ENCODE measurements at places on chromosomes 7 and 10. TPM values are rescaled to one million over a fixed set of nuclear protein-coding genes. Genes with fewer than 3 reads are reported as not detected.
A peak's percentile ranks its signal among the peaks of the same experiment; 100 is the strongest.

DNA sequence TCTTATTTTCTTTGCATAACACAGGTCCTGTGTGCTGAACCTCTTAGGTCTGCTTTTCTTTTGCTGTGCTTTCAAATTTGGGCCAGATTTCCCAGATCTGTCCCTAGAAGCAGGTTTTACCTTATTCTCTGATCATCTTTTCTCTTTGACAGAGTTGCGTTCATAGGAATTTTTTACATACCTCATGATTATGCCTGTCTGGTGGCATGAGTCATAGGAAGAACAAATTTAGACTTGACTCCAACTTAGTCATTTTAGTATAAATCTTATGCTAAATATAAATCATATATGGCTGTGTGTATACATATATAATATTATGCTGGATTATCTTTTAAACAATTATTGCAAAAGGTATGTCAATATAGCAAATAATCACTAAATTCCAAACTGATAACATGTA lies 1038.9 kb downstream of the GRM8 start:
- no peak for DNase-seq

DNA sequence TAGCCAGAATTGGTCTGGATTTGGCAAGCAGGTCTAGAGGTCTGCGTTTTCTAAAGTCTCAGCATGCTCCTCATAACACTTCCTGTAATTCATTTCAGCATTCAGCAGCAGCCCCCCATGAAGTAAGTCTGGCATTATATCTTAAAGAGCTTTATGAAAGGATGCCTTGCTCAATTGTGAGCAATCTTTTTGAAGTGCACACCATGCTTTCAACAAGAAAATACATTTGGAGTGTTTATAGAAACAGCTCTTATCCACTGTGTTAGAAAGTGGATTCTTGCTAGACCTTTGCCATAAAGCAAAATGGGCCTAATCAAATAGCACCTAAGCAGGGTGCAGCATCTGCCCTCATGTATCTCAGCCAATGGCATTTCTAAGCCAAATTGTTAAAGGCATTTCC lies 378.0 kb upstream of the AKR1E2 start:
- DNase-seq, result peak; percentile 19

Gene ADAM8
- total RNA-seq, result not detected

Gene STRIP2
- total RNA-seq, result 6.9 TPM

GRCh38 chr10:98212196-98212595 lies 55.8 kb downstream of the LOXL4 start:
- no peak for DNase-seq

DNA sequence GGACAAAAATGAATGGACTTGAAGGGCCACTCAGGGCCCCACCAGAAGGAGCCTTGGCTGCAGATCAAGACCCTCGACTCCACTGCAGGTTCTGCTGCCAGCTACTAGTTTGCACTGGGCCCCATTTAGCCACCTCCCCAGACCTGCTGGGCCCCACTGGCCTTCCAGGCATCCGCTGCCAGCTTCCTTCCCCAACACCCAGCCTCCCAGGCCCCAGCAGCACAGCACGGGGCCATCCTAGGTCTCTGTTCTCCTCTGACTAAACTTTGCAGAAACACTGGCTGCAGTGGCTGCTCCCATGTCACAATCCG lies 277.4 kb upstream of the KLF14 start:
- DNase-seq, result no peak

GRCh38 chr7:66505531-66506451 lies 122.9 kb upstream of the KCTD7 start:
- no peak for DNase-seq

GRCh38 chr7:148402159-148402558 lies 188.4 kb upstream of the C7orf33 start:
- DNase-seq, result no peak

Gene MAT1A
- not detected for total RNA-seq

Gene PGAM2
- total RNA-seq, result not detected

Gene ZNF282
- total RNA-seq, result 31.9 TPM

- no peak for DNase-seq
Measured at GRCh38 chr10:101215397-101216206, 13.7 kb downstream of the LBX1 start.

Gene CC2D2B
- total RNA-seq, result 0.09 TPM

GRCh38 chr10:16909271-16909767 lies 92.1 kb upstream of the RSU1 start:
- peak; percentile 88 for DNase-seq

DNA sequence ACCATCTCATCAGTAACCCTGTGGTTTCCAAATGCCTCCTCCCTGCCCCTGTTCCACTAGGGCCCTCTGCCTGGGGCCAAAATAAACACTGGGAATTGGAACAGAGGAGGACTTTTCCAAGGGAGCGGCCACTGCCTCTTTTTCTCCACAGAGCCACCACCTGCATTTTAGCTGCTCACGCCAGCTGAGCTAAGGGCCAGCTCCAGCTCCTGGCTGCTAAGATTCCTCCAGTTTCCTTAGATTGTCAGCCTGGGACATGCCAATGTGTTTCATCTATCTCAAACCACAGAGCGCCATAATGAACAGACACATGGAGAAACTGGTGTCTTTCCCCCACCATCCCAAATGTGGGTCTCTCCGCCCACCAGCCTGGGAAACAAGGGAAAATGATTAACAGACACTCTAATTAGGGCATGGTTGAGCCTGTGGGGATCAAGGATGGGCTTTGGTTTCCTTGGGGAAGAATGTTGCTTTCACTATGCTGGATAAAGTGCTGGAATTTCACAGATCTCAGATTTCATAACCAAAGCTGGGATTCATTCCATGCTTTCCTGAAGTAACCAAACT lies 52.2 kb downstream of the ASB13 start:
- peak; percentile 80 for DNase-seq

DNA sequence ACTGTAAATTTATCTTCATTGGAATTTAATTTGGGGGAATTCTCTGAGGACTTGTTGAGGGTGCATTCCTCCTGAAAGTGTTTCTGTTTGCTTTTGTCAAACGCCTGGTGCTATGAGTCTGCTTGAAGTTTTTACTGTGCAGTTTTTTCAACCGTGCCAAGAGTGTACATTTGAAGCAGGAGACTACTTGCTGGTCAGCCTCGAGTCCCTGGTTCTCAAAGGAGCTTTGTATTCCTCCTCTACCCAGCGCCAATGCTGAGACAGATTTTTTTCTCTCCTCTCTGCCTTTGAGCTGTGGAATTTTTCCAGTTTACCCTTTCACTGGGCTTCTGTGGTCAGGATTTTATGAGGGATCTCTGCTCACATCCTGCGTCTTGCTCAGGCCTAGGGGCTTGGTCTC lies 62.1 kb downstream of the NPY start:
- DNase-seq, result no peak

Gene CACUL1
- total RNA-seq, result 17.8 TPM

- DNase-seq, result no peak
Measured at GRCh38 chr7:31055471-31055870, 3.4 kb downstream of the ADCYAP1R1 start.

GRCh38 chr10:132667342-132668047 lies 118.5 kb downstream of the NKX6-2 start:
- DNase-seq, result peak; percentile 9

Gene PARP12
- total RNA-seq, result 14.0 TPM

Gene LRRC4
- total RNA-seq, result not detected

Data from fibroblast of the aortic adventitia (primary cell).